ENCODE measurements at places on chromosomes 1 and 21. TPM values are rescaled to one million over a fixed set of nuclear protein-coding genes. Genes with fewer than 3 reads are reported as not detected.
A peak's percentile ranks its signal among the peaks of the same experiment; 100 is the strongest.

The INSRR gene
- polyA plus RNA-seq: 0.42 TPM

The PRAMEF1 gene
- polyA plus RNA-seq: not detected

The PGM1 gene
- polyA plus RNA-seq: 39.5 TPM

The SPATA1 gene
- polyA plus RNA-seq: not detected

The LIPI gene
- not detected for polyA plus RNA-seq

The PRDX6 gene
- polyA plus RNA-seq: 218 TPM

The TNFSF18 gene
- 0.15 TPM for polyA plus RNA-seq

The MYCL gene
- 7.1 TPM for polyA plus RNA-seq

The ANKRD35 gene
- polyA plus RNA-seq: 32.8 TPM

The CCDC27 gene
- 0.12 TPM for polyA plus RNA-seq

The OR2L5 gene
- polyA plus RNA-seq: not detected

The GABRD gene
- 28.0 TPM for polyA plus RNA-seq

DNA sequence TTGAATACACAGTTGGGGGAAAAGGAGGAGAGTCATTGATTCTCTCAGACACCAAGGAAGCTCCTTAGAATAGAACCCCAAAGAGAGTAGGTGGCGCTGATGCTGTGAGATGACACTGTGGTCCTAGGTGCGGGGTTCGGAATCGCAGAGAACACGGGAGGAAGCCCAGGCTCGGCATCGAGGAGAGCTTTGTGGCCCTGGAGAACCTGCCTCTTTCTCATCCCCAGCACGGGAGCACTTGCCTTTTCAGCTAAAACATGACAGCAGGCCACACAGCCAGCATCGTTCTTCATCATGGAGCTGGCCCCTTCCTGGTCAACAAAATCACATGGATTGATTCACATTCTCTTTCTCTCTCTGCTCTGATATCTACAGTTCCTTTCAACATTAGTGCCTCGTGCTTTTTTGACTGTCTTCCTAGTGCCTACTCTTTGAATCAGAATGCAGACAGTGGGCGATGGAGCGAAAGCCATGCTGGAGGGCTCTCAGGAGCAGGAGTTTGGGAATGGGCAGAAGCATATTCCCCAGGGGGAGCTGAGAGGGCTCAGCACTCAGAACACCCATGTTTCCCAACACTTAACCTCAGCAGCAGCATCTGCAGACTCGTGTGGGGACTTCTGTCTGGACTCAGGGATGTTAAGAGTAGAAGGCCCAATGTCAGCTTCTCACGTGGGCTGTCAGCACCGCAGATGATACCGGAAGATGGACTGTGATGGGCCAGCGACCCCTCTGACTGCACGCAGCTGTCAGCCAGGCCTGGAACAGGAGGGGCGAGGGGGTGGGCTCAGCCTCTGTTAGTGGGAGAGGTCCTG, 539.4 kb downstream of the KIF26B start:
- no peak for DNase-seq

DNA sequence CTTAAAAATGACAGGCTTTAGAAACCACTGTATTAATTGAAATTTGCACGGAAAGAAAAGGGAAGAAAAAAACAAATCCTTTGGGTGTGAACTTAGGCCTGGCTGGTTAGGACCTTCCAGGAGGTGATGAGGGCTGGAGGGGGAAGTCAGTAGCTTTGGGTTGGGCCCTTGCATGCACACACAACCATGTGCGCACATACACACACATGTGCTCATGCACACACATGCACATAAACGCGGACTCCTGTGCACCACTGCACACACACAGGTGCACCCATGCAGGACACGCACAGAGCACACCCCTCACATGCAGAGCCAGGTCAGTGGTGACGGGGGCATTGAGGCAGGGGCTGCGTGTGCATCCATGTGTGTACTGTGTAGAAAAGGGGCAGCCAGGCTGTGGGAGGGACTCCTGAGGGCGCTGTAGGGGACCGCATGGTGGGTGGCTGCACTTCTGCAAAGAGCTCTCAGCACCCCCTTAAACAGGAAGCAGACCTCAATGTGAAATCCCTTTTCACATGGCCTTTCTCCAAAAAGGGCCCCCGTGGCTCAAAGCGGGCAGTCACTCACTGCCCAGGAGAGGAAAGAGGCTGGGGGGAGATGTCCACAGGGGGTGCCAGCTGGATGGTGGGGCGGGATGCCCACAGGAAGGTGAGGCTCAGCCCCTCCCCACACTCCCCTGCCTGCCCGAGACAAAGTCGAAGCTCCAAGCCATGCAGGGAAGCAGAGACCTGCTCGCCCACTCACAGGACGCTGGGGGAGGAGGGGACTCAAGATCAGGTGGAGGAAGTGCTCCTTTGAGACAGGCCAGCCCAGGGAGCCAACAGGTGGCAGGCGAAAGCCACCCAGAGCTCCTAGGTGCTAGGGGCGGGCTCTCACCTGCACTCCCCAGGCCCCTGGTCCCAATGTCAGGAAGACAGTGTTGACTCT, 95.2 kb downstream of the ITPKB start:
- DNase-seq: no peak

DNA sequence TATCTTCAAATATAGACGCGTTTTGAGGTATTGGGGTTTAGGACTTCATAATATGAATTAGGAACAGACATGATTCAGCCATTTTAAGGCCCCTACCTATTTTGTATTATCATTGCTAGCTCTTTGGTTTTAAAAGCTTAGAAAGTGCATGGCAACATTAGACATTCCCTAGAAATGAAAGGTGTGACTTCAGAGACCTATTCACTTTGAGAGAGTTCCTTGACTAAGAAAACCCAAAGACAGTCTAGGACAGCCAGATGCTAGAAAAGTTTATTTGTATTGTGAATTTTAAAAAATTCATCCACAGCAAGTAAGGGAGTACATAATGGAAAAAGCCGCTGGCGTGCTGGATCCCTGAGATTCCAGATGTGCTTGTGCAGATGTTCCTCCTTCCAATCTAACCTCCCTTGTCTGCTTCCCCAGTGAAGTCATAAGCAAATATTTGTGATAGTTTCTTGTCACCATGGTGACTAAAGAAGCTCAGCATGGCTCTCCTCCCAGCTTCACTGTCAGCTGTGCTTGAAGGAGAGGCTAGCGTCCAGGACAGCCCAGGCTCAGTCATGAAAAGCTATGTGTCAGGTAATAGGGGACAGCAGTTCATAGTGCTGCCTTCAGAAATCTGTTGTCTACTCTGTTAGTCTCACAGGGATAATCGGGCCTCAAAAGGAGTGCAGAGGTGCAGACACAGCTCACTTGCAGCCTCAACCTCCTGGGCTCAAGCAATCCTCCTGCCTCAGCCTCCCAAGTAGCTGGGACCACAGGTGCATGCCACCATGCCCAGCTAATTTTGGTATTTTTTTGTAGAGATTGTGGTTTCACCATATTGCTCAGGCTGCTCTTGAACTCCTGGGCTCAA, 34.8 kb downstream of the KPNA6 start:
- peak; percentile 56 for DNase-seq

DNA sequence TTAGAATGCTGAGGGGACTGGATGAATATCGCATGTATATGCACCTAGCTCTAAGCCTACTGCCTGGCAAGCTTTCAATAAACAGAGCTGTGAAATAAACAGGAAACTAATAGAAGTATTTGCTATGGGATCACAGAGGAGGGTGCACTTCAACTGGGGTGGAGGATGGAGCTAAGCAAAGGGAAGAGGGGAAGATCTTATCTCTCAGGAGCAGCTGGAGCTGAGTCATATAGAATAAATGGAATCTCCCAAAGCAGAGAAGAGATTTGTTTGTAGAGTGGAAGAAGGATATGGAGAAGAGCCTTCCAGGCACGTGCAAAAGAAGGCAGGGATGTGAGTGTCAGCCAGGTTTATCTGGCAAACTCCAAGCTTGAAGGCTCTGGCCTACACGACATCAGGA, 17.0 kb upstream of the KCNA10 start:
- no peak for DNase-seq

DNA sequence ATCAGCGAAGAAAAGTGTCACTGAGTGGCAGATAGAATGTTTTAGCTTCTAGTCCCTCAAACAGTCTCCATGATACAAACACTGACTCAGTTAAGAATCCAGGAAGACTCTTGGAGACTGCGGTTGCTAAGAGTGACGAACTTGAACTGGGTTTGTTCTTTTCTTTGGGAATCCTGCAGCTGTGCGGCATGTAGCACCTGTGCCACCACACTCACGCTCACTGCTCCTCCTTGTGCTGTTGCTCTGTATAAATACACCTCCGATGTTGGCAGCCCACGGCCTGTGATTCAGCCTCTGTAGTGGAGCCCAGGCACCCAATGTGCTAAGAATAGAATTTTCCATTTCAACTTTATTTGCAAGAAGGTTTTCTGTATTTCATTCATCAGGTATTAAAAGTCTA, 5.5 kb upstream of the PPIE start:
- no peak for DNase-seq

DNA sequence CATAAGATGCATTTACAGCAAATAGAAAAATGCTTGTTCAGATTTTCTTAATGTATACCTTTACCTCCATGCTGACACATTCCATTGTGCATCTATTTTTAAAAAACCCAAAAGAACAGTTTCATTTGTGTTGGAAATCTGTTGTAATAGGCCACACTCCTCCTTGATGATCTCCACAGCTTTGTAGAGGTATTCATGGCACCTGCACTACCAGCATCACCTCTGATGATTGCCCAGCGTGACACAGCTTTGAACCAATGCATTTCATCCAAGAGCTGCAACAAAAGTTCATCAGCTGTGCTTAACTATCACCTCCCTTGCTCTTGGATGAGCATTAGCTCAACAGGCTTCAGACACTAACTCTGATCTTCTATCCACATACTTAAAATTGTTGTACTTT, 8.2 kb downstream of the DYNLT5 start:
- no peak for DNase-seq

DNA sequence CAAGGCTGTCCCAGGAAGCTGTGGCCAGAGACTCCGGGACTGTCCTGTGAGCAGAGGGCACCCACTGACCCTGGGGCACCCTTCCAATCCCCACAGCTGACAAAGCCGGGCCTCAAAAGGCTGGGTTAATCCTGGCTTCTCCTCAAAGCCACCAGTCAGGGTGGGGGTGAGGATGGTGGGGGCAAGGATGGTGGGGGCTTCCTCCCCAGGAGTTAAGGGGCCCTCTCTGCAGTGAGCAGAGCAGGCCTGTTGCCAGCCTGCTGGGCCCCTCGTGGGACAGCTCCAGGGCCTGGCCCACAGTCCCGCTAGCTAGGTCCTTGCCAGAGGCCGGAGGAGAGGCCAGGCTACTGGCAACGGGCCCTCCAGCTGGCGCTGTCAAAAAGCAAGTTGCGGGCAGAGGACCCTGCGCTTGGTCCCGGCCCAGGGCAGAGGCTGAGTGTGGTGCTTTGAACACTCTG, 37.9 kb upstream of the CCDC27 start:
- DNase-seq: peak; percentile 48

- DNase-seq: no peak
Measured at GRCh38 chr1:33599516-33600115, 127.2 kb downstream of the ZSCAN20 start.

GRCh38 chr1:109751531-109752260, 10.9 kb upstream of the GSTM3 start:
- no peak for DNase-seq

DNA sequence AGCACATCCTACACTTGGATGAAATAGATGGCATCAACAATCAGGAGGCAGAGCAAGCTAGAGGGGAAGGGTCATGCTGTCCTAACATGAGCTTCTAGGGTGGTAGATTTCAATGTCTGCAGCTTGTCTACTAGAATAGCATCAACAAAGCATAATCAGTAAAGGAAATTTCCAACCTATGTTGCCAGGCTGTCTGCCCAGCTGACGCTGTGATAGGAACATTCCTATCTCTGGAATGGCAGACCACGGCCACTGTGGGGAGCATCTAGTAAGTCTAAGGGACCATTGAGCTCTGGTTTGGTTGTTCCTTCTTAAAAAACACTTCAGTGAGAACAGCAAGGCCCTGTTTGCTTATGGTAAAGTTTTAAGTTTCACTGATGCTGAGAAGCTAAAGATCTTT, 206.8 kb downstream of the PAPPA2 start:
- no peak for DNase-seq

DNA sequence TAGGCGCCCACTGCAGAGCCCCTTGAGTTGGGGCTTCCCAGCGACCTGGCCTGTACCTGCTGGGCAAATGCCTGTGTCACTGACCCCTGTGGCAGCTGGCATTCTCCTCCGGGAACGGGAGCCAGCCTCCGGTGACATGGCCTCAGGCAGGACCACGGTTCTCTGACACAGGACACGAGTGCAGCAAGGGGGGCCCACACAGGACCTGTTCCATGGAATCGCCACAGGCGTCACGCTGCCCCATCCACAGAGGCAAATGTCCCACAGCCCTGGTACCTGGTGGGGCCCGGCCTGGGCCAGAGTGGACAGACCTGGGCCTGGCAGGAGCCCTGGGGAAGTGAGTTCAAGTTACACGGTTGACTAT, 2.6 kb downstream of the ITGB2 start:
- no peak for DNase-seq

- DNase-seq: no peak
Measured at GRCh38 chr21:20652846-20653245, 345.4 kb upstream of the NCAM2 start.

DNA sequence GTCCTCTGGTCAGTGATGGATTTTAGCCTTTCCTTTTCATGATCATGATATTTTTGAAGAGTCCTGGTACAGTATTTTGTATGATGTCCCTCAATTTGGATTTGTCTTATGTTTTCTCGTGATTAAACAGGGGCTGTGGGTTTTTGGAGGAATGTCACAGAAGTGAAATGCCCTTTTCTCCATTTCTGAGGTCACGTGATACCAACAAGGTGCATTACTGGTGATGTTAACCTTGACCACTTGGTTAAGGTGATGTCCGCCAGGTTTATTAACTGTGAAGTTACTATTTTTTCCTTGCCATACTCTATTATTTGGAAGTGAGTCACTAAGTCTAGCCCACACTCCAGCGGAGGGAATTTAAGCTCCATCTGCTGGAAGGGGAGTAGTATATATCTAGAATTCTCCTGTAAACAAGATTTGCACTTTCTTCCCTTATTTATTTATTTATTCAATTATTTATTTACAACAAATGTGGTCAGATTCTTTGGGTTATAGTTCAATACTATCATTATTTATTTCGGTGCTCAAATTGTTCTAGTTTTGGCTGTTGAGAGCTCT, 123.4 kb downstream of the HIVEP3 start:
- DNase-seq: no peak

DNA sequence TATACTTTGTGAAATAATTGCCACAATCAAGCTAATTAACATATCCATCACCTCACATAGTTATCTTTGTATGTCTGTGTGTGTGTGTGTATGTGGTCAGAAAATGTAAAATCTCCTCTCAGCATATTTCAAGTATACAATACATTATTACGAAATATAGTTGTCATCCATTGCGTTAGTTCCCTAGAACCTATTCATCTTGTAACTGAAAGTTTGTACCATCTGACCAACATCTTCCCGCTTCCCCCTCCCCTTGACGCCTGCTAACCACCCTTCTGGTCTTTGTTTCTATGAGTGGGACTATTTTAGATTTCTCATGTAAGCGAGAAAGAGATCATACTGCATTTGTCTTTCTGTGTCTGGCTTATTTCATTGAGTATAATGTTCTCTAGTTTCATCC, 455.3 kb downstream of the KCNT2 start:
- no peak for DNase-seq

All from brain (organoid and tissue), 16 donors.